ENCODE measurements at places on chromosomes 5 and 9.

GRCh38 chr9:81826517-81826906 lies 101.7 kb upstream of the SPATA31D4 start:
- DNase-seq, result no peak

DNA sequence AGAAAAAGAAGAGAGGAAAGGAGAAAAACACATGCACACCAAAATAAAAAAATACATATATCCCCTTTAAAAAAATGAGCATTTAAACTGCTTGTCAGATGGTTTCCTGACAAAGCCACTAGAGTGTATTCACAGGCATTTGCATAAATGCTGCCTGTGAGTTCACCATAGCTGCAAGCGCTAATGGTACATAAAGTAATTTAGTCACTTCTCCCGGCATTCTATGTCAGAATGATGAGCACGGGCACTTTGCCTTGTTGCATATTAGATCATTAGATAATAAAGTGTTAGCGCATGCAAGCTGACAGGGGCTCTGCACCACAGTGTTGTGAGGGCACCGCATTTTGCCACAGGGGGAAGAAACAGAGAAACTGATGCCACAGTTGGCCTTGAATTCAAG lies 280.6 kb downstream of the EBF1 start:
- DNase-seq, result no peak

DNA sequence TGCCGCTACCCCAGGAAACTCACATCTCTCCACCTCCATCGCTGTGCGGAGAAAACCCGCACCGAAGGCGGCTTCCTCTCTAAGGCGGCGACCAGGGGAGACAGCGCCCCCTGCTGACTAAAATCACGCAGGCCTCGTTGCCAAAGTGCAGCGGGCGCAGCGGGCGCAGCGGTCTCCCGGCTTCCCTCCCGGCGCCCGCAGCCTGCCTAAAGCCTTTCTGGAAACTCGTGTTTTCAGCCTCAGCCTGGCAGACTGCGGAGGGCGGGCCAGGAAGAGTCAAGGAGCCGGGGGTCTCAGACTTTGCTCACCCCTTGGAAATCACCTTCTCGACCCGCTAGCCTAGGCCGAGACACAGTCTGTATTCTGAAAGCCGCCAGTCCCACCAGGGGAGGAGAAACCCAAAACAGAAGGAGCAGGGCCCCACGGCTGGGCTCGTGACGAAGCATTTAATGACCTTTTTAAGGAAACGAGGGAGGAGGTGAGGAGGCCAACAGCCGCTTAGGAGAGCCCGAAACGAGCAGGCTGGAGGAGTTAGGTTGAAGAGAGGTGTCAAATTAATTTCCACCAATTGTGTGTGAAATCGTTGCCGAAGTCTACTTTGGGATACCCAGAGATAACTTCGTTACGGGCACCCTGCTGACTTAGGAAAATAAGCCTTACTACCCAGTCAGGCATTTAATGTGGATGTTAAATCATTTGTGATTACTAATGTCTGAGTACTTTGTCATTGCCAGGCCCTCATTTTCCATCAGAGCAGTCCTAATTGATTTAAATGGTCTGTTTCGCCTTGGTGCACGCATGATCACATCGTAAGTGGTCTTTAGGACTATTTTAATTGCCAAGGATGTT lies 7.3 kb upstream of the FOXB2 start:
- DNase-seq, result peak; percentile 61

GRCh38 chr5:83957188-83957587 lies 236.5 kb upstream of the HAPLN1 start:
- no peak for DNase-seq

GRCh38 chr9:136180586-136180985 lies 24.3 kb downstream of the LHX3 start:
- DNase-seq, result no peak

GRCh38 chr5:57117596-57117995 lies 56.3 kb upstream of the GPBP1 start:
- peak; percentile 52 for DNase-seq

DNA sequence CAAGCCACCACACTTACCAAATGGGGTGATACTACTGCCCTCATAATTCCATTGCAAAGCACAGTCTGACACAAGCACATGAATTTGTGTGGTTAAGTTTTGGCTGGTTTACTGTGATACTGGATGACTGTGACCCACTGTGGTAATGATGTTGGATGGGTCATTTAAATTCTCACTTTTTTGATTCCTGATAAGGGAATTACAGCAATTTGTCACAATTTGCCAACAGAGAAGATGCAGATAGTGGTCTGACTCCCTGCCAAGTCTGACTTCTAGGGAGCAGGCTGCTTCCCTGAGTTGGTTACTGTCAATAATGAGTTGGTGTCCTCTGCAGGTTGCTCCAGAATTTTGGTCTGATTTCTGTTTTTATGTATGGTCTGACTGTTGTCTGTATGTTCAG lies 731.9 kb downstream of the MTRR start:
- DNase-seq, result no peak

DNA sequence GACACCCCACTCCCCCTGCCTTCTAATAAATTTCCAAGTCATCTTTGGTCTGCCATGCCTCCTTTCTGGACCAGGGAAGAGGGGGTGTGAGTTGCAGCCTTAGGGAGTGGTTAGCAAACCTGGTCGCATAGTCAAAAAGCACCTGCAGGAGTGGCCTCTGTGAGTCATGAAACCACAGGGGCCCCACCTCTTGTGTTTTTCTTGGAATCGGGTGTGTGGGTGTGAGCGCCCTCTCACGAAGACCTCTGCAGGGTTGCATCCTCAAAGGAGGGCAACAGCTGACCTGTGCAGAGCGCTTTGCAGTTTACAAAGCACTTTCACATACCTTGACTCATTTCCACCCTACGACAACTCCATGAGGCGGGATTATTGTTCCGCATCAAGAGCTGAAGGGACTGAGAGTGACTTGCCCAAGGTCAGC lies 36.8 kb upstream of the TEX48 start:
- peak; percentile 92 for DNase-seq

GRCh38 chr5:15013654-15014463 lies 142.3 kb upstream of the ANKH start:
- DNase-seq, result no peak

DNA sequence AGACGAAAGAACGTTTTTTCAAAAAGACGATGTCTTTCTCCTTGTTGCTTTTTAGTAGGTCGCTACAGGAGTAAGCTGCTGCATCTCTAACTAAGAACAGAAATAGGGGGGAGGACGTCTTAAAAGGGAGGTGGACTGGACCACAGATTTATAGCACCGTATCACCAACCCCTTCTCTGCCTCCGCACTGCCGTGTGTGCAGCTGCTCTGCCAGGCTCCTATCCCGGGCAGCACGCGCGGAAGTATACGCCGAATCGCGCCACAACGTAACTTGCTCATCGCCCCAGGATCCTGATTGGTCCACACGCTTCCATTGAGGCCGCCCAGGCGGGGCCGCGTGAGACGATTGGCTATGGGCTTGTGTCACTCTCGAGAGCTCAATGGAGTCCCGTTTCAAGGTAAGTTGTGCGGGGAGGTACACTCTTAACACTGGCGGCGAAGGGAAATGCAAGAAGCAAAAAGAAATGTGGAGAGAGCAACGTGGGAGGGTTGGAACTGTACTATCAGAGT lies at the start of gene ELAVL2:
TSS of gene ELAVL2 (minus strand) at position 121 of the 510 bp plus-strand sequence. CDS start 64,006 bp downstream, outside the sequence.
- peak; percentile 49 for DNase-seq

All from activated naive CD4-positive, alpha-beta T cell treated with Interleukin-2 at 50 U/mL for 16 hours (primary cell).